ENCODE measurements at places on chromosomes 2 and 18.
A peak's percentile ranks its signal among the peaks of the same experiment; 100 is the strongest.

GRCh38 chr18:75322206-75322605 is 105.3 kb downstream of the SMIM21 start:
- DNase-seq, result no peak

GRCh38 chr18:60331890-60332289 is 40.7 kb downstream of the MC4R start:
- no peak for DNase-seq

- DNase-seq, result no peak
These were observed 212.3 kb downstream of the MGAT5 start for GRCh38 chr2:134466141-134466540.

GRCh38 chr2:112885506-112885902 is 25.5 kb upstream of the IL37 start:
- DNase-seq, result no peak

GRCh38 chr18:11989174-11989573 is 7.9 kb downstream of the IMPA2 start:
- DNase-seq, result no peak

DNA sequence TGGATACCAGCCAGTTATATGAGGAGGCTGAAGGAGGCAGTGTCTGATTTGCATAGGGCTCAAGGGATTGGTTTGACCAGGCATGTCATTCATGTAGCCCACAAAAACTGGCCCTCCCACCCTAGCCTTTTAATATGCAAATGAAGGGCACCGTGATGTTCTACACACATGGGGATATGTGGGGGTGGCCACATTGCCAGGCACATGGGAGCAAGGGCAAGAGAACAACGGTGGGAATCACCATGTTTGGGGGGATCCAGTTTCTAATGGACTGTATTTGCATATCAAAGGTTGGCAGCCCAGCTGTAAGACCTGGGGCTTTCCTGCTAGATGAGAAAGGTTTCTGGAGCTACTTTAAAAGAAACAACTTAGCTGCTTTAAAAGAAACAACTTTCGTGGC is 65.1 kb upstream of the SLC25A52 start:
- no peak for DNase-seq

DNA sequence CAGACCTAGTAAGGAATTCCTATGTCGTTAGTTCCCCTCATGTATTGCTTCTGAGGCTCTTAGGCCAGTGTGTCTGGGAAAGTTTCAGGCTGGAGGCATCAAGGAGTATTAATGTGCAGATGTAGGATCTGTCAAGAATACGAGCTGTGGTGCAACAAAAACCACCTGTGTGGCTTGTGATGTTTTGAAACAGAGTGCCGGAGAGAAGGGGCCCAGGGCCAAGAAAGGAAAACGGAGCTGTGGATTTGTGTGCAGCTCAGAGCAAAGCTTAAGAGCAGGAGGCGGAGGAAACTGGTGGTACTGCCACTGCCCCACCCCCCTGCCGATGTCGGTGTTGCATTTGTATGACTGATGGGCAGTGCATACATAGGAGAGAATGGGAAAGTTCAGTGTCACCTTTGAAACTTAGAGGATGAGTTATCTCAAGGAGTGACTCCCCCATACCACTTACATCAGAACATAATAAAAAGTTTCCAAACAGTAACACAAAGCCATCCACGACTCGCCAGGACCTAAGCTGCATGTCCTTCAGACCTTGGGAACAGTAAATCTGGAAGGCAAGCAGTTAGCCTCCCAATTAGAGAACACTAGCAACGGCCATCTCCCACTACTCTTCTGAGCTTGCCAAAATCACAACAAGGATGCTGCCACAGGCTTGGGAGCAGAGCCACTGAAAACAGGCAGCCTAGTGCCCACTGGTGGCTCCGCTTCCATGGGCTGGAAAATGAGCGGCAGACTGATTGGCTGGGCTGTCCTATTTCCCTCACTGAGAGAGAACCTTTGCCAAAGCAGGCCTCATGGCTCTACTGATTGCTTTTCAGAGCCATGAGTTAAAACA is 152.7 kb upstream of the NT5C1B start:
- no peak for DNase-seq

DNA sequence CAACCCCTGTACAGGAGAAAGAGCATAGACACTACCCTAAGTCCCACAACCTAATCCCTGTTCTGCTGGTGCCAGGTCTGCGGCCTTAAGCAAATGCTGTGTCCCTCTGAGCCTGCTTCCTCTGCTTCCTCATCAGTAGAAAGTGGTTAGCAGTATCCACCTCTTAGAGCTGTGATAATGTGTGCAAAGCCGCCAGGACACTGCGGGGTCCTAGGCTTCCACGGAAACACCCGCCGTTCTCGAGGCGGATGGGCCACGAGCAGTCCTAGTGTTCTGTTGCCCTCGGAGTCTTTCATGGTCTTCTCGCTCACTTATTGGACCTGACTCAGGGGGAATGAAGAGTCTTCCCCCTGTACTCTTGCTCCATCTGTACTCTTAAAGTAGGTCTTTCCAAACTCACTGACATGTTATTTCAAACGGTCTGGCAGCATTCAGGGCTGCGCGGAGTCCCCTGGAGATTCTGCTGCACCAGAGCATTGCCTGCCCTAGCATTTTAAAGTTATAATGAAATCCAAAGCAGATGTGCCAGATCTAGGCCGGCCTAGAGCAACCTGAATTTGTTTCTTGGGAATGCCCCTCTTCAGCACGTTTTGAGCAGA is 107.2 kb upstream of the ZNF236 start:
- no peak for DNase-seq

GRCh38 chr2:8169443-8169842 is 512.4 kb upstream of the ID2 start:
- DNase-seq, result no peak

- peak; percentile 50 for DNase-seq
These were observed 30.2 kb upstream of the RIOK3 start for GRCh38 chr18:23422751-23423418.

GRCh38 chr2:180893752-180894151 is 86.7 kb upstream of the UBE2E3 start:
- no peak for DNase-seq

DNA sequence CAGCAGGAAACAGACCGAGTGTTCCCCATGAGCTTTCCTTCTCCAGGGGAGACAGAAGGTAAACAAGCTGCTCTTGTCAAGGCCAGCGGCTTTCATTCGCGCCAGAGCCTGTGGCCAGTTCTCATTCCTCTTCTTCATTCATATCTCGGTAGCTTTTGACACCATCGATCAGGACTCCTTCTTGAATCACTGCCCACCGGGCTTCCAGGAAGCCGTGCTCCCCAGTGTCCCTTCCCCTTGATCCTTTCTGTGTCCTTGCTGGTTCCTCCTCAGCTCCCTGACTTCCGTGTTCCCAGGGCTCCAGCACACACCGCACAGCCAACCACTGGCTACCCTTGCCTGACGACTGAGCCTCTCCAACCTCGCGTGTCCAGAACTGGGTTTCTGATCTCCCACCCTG is 14.1 kb downstream of the SLC66A3 start:
- no peak for DNase-seq

GRCh38 chr2:55871637-55872036 is 51.9 kb downstream of the EFEMP1 start:
- no peak for DNase-seq

- no peak for DNase-seq
These were observed 811.8 kb upstream of the ACVR2A start for GRCh38 chr2:147033044-147033443.

DNA sequence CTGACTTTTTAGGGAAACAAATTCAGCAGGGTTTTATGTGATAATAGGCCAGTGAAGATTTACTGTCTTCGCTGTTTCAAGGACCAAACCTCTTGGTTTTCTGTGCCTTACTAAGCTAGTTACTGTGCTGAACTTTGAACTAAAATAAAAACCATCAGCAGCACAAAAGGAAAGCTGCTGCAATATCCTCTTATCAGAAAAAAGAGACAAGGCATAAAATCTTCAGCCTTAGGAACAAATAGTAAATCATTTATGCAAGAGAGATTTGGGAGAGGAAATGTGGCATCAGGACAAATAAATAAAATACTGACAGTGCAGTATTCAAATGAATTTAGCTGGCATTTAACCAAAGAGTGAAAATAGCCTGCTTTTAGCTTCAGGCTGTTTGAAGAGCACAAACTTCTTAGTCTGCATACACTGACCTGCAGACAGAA is 64.1 kb upstream of the EHBP1 start:
- DNase-seq, result no peak

- no peak for DNase-seq
These were observed 12.7 kb upstream of the GPC1 start for GRCh38 chr2:240422658-240423329.

DNA sequence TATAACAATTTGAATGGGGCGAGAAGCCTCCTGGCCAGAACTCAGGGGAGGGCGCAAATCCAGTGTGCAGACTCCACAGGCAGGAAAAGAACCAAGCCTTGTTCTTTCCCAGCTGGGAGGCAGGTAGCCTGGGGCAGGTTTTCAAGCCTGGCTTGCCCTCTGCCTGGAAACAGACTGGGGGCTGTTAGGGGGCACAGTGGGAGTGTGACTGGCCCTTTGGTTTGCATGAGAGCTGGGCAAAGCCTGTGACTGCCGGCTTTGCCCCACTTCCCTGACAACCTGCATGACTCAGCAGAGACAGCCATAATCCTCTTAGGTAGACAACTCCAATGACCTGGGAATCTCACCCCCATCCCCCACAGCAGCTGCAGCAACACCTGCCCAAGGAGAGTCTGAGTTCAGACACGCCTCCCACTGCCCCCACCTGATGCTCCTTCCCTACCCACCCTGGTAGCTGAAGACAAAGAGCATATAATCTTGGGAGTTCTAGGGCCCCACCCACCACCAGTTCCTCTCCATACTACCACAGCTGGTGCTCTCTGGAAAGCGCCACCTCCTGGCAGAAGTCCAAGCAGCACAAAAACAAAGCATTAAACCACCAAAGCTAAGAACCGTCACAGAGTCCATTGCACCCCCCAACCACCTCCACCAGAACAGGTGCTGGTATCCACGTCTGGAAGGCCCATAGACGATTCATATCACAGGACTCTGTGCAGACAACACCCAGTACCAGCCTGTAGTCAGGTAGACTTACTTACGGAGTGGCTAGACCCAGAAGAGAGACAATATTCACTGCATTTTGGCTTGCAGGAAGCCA is 402.5 kb downstream of the STK39 start:
- no peak for DNase-seq

- DNase-seq, result no peak
These were observed 262.1 kb downstream of the EPHA4 start for GRCh38 chr2:221309892-221310583.

- DNase-seq, result no peak
These were observed 30.6 kb upstream of the AP1S3 start for GRCh38 chr2:223868005-223868404.

DNA sequence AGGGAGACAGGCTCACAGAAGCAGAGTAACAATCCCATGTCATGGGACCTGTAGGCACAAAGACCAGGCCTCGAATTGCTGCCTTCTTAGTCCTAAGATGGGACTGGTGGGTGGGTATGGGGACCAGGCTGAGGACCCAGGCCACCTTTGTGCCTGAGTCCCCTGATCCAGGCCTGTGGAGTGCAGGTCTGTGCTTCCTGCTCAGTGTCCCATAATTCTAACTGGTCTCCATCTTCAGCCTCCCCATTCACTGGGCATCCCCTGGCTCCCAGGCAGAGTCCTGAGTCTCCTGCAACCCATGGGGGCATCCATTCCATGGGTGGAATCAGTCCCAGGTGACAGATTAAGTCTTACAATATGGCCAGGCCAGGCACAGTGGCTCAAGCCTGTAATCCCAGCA is 83.9 kb downstream of the SMAD7 start:
- DNase-seq, result no peak

DNA sequence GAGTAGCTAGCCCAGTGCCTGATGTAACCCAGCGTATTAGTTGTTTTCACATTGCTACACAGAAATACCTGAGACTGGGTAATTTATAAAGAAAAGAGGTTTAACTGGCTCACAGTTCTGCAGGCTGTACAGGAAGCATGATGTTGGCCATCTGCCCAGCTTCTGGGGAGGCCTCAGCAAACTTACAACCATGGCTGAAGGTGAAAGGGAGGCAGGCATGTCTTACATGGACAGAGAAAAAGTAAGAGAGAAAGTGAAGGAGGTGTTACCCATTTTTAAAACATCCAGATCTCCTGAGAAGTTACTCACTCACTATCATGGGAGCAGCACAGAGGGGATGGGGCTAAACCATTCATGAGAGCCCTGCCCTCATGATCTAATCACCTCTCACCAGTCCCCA is 6.1 kb upstream of the CYRIA start:
- no peak for DNase-seq

- DNase-seq, result no peak
These were observed 162.3 kb downstream of the ACKR3 start for GRCh38 chr2:236731767-236732580.

DNA sequence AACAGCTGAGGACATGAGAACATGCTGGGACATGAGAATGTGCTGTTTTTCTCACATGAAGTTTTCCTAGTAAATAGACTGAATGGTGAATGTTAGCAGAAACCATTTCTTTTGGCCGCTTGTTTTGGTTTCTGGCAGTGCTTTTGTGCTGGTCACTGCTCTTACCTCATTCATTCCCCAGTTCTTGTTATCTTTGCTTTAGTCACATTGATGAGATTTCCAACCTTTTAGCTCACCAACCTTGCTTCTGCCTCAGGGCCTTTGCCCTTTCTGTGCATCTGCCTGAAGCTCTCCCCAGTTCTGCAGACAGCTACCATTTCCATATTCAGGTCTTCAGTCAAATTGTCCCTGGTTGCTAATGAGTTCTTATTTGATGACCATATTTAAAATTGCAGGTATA is 91.6 kb downstream of the PTPRM start:
- DNase-seq, result no peak

DNA sequence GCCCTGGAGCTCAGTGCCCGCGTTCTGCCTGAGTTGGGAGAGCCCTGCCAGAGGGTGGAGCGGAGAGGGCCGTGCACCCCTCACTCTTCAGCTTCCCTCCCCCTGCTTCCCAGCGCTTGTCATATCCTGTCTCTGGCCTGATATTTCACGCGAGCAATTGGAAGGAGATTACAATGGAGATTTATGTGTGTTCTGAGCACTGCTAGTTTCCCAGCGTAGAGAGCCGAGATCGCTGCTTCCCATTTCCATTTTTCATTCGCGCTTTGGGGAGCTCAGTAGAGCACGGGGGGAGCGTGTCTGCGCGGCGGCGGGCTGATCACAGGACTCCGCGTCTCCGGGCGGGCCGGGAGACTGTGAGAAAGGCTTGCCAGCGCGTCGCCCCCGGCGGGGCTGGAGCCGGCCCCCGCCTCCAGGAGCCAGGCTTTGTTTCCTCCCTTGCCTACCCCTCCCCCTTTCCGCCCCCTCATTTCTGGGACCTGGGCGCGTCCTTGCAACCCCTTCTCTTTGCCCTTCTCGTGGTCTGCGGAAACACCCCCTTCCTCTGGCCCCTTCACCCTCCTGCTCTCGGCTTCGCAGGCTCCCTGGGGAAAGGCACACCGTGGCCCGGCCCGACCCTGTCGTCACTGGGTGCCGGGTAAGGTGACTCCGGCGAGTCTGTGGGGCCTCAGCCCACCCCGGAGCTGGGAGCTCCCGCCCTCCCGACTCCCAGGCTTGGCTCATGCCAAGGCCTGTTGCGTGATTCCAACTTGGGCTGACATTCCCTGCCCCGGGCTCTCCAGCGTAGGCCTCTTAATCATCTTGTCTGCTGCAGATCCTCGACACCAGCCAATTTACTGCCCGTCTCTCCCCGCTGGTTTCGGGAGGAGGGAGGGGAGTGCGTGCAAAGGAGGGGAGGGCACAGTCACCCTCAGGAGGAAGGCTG is 5.8 kb downstream of the DLX2 start:
- DNase-seq, result no peak
